ENCODE measurements at places on chromosomes 11 and 22.

GRCh38 chr11:2287091-2287490 is 14.6 kb downstream of the C11orf21 start:
- no peaks in the 10 kb centered on the region for H3K4me1 ChIP-seq
- DNase-seq: no peak
- H3K27me3 ChIP-seq: no peaks in the 10 kb centered on the region
- H3K36me3 ChIP-seq: no peaks in the 10 kb centered on the region
- H3K27ac ChIP-seq: no peak overlapping the region

DNA sequence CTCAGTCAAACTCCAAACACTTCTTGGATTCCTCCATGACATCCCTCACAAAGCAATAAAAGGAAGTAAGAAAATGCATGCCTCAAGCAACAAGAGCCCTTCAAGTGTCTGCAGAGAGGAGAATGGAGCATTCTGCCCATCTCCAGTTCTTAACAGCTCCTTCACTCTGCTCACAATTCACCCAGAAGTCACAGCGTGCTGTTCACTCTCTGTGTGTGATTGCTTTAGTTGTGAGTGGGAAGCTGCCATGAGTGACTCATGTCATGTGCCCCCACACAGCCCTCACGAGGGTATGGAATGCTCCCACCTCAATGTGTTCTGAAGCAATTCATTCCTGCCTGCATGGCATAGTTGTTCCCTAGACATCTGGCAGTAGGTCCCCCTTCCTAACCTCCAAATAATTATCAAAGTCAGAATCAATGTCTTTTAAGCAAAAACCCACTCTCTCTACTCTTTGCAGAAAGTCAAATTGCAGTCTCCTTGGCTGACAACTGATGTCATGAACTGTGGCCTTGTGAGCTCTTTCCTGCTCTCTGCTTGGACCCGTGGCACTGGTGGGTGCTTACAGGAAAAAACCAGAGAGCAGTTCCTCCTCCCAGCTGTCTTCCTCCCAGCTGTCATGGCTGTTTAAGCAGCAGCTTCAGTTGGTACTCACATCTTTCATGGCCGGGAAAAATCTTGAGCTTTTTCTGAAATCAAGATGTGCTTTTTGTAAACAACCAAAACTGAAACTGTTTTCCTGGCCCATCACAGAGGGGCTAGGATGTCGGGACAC is 112.1 kb upstream of the SPON1 start:
- no peaks in the 10 kb centered on the region for H3K4me1 ChIP-seq
- no peak overlapping the region for H3K27ac ChIP-seq

GRCh38 chr11:17421781-17422180 is 33.3 kb upstream of the KCNJ11 start:
- no peaks in the 10 kb centered on the region for H3K27me3 ChIP-seq
- DNase-seq: no peak
- no peak overlapping the region for H3K4me3 ChIP-seq
- no peaks in the 10 kb centered on the region for H3K4me1 ChIP-seq

GRCh38 chr11:110979696-110980095 is 265.8 kb upstream of the POU2AF2 start:
- no peaks in the 10 kb centered on the region for H3K27me3 ChIP-seq
- H3K27ac ChIP-seq: no peak overlapping the region
- no peaks in the 10 kb centered on the region for H3K4me1 ChIP-seq
- H3K4me3 ChIP-seq: no peak overlapping the region

DNA sequence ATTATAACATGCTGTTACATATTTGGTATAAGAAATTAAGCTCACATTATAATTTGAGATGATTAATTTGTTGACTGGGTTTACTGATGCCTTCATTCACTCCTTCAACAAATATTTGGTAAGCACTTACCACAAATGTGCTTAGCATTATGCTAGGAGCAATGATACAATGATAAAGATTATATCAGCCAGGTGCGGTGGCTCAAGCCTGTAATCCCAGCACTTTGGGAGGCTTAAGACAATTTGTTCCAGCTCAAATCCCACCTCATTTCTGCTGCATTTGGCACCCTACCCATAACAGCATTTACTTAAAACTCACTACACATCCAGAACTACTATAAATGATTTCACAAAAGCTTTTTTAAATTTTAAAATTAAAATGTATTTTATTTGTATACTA is 1263.6 kb upstream of the RAG2 start:
- no peaks in the 10 kb centered on the region for H3K36me3 ChIP-seq
- no peak overlapping the region for H3K4me3 ChIP-seq
- no peaks in the 10 kb centered on the region for H3K27me3 ChIP-seq
- DNase-seq: no peak
- H3K27ac ChIP-seq: no peak overlapping the region

DNA sequence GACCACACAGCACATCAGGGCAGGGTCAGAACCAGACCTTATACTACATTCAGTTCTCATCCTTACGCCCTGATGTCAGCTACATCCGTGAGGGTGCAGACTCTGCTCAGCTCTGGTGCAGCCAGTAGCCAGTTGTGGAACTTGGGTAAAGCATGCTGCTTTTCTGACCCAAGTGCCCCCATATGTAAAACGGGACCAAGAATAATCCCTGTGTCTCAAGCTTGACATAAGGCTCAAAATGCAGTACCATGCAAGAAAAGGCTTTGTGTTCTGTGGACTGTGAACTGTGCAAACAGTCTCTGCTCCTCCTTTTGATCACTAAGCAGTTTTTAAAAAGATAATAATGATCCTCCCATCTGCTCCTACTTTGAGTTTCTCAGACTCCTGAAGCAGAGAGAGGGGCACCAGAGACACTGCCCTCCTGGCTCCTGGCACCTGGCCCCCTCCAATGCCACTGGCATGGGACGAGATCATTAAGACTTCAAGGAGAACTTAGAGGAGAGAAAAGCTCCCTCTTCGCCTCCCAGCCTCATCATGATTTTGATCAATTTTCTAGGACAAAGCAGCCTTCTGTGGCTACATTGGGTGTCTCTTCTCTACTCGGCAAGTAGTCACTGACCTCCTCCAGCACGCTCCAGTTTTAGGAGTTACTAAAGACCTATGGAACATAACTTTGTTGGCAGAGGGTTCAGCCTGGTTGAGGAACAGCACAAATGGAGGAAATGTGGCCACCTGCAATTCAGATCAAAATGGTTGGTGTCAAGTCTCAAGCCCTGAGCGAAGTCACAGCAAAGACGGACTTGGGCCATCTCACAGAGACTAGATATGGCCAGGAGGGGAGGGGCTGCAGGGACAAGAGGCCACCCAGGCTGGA is 23.9 kb downstream of the IL10RA start:
- no peaks in the 10 kb centered on the region for H3K27me3 ChIP-seq
- no peak overlapping the region for H3K27ac ChIP-seq
- no peaks in the 10 kb centered on the region for H3K36me3 ChIP-seq
- H3K4me1 ChIP-seq: no peaks in the 10 kb centered on the region
- H3K4me3 ChIP-seq: no peak overlapping the region
